ENCODE measurements at places on chromosomes 4 and X.

DNA sequence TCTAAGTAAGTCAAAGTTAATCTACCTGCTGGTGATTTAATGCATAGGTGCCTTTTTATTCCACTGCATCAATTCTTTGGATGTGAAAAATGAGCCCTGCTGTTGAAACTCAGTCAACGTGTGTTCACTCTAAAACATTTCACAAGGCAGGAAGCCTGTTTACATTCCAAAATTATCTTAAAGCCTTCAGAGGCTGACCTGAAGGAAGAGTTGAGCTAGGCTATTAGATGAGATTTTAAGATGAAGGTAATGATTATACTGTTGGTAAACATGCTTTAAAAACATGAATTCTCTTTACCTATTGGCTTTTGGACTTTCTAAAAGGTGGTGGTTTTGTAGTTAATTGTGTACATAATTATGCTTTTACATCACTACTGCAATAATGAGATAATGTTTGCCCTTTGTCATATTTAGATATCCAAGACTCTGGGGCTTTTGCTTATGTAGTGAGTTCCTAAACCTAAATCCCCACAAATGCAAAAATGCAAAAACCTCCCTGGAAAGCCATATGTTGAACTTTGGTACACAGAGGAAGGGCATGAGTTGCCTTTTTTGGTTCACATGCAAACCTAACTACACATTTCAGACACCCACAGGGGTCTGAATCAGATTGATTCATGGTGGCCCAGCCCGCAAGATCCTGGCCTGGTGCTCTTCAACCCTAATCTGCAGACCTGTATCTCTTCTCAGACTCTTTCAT, 92.3 kb downstream of the KLHL8 start:
- no peak for DNase-seq

DNA sequence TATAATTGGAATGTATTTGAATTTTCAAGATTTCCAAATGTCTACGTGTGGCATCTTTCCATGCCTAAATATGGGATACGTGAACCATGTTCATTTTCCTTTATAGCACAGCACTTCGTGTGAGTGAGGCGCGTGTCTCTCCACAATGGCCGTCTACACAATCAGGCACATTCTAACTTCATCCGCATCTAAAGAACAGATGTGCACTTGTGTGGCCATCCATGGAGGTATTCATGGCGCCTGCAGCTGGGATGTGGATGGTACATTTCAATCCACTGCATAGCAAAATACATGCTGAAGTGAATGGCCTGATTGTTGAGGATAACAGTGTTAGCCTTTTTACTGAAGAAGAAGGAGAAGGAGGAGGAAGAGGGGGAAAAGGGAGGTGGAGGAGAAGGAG, 34.5 kb upstream of the TRIM2 start:
- no peak for DNase-seq

- no peak for DNase-seq
Measured at GRCh38 chr4:119537586-119537985, 91.0 kb downstream of the PDE5A start.

DNA sequence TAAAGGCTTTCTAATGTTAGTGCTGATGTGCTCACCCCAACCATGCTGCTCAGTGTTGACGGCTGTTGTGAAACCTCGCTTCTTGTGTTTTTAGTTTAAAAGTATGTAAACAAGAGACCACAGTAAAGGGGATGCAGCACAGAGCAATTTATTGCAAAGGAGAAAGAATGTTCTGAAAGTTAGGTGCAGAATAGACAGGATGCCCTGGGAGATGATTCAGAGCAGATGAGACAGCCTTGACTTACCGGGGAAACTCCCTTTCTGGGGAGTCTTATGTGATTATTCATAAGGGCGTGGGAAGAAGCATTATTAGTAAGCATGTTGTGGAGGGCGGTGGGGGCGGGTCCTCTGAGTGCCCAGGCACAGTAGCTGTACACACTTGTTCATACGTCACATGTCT, 47.7 kb downstream of the EVC start:
- DNase-seq = no peak

DNA sequence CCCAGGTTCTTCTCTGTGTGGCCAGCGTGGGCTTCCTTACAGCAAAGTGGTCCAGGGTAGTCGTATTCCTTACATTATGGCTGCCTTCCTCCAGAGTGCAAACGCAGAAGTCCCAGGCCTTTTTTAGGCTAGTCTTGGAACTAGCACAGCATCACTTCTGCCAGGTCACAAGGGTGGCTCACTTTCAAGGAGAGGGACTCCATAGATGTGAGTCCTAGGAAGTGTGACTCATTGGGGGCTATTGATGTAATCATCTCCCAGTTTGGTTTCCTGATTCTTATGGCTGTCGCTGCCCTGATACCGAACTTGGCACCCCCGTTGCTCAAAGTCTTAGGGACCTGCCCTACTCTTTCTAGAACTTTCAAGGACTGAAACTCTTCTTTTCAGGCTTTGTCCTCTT, 140.0 kb downstream of the DCK start:
- DNase-seq = no peak

DNA sequence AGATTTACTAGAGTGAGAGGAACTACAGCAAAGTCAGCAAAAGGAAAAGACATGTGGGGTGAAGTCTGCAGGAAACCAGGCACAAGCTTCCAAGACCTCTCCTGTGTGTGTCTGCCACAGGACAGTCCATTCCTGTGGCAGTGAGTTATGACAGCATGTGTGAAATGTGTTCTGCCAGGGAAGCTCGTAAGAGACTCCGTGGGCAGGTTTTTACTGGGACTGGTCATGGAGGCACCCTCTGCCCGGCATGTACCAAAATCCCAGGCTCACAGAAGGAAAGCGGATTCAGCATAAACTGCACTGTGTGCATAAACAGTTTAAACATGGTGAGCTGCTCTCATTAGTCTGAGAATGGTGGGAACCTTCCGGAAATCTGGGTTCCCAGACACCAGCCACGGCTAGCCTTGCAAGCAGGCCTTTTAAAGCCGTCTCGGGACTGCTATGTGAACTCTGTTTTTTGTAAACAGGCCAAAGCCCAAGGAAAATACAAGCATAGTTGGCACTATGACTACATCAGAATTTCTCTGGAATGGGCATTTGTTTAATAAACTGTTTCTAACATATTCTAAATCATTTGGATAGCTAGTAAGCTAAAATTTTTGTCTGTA, 288.5 kb downstream of the TENM3 start:
- no peak for DNase-seq

DNA sequence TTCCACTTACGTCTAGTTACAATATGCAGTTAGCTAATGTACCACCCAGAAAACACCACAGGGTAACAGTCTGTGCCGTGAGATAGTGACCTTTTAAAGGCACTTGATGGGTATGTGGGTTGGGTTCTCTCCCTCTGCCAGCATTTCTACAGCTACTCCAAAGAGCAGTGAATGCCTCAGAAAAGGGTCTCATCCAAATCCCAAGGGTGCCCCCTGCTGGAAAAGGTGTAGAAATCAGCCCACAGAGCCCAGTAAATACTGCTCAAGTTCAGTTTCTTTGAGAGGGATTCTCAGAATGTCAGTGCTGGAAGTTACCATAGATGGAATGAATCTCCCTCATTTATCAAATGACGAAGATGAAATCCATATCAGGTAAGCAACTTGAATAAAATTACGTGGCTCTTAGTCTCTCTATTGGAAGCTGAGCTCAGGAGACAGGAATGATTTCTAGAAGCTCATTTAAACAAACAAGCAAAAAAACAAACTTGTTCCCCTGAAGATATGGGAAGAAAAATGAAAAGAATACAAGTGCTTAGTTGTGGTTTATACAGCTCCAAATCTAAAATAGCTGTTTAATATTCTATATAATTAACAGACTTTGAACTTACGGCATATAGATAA, 9.5 kb downstream of the RNF175 start:
- peak; percentile 23 for DNase-seq

DNA sequence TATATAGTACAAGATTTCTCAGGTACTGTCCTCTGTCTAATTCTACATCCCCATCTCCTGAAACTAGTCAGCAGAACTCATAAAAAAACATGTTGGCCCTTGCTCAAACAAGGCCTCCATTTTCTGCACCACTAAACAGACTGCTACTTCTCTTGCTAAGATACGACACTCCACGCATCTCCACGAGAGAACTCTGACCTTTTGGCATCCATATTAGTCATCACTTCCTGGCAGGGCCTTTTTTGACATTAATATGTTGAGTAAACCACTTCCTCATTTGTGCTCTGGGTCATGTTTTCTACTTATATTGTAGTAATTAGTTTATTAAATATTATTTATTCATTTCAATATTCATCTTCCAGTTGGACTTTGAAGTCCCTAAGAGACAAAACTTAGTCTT, 65.6 kb downstream of the DCAF8L1 start:
- DNase-seq = no peak

- DNase-seq = no peak
Measured at GRCh38 chrX:9919632-9920172, 47.5 kb upstream of the CLDN34 start.

GRCh38 chr4:157052429-157053040, 23.4 kb upstream of the GLRB start:
- no peak for DNase-seq

DNA sequence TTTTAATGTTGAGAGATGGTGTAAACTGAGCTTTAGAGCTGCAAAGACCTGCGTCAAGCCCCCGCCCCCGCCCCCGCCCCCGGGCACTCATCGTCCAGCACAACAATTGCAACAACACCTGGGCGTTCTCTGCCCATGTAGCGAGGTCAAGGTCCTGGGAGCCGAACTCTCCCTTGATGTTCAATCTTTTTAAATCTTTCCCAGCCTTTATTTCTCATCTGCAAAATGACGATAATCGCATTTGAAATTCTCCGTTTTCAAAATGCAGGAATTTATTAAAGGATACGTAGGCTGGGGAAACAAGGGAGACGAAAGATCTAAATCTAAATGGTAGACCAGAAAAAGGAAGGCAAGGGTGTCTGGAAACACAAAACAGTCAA, 648 bp upstream of the MSMO1 start:
- DNase-seq = no peak

GRCh38 chrX:26851981-26852380, 611.2 kb downstream of the PPP4R3C start:
- DNase-seq = no peak

DNA sequence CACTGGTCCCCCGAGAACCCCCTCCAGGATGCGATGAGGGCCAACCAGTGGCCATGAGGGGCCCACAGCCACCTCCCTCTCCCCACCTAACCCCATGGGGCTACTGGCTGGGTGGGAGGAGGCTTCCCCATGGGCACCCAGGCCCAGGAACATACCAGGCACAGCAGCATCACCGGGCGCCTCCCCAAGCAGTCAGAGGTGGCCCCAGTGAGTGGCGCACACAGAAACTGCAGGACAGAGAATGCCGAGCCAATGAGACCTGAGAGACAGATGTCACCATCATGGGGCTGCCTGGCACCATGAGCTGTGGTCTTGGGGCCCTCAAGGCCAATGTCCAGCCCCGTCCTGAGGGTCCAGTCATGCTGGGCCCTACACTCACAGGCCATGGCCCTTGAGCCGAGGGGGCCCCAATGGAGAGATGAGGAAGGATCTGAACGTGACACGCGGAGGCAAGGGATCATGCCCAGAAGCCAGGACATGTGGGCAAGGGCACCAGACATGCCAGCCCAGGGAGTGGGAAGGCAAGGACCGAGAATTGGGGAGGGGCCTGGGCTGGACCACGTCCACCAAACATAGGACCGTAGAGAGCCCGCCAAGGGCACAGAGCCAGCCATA, 30.1 kb downstream of the NOP14 start:
- DNase-seq = no peak

DNA sequence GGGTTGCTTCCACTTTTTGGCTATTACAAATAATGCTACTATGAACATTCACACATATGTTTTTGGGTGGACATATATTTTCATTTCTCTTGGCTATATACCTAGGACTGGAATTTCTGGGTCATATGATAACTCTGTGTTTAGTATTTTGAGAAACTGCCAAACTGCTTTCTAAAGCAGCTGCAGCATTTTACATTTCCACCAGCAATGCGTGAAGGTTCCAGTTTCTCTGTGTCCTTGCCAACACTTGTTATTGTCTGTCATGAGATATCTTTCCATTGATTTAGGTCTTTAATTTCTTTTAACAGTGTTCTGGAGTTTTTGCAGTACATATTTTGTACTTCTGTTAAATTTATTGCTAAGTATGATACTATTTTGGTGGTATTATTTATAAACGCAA, 48.3 kb downstream of the CLCN5 start:
- DNase-seq = no peak

DNA sequence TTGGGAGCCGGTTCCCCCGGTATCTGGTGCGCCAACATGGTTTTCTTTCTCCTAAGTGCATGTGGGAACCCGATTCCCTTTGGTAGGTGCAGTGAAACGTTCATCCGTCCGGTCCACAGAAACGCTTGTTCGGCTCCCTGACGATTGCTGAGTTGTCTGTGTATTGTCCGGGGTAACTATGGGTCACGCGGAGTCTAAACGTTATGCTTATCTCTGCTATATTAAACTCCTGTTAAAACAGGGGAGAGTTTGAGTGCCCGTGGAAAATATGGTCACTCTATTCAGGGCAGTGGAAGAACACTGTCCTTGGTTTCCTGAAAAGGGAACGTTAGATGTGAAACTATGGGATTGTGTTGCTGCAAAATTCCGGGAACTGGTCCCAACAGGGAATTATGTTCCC, 32.4 kb upstream of the MGST2 start:
- DNase-seq = no peak

GRCh38 chr4:164177153-164177552, 576.8 kb upstream of the SMIM31 start:
- DNase-seq = no peak

- no peak for DNase-seq
Measured at GRCh38 chrX:32532262-32532661, 679.1 kb downstream of the DMD start.

GRCh38 chr4:174135936-174136406, 147.5 kb downstream of the FBXO8 start:
- no peak for DNase-seq

Measured in effector CD8-positive, alpha-beta T cell (primary cell).